ENCODE measurements at places on chromosomes 5 and 9. TPM values are rescaled to one million over a fixed set of nuclear protein-coding genes. Genes with fewer than 3 reads are reported as not detected.
A peak's percentile ranks its signal among the peaks of the same experiment; 100 is the strongest.

Gene SELENOP
- total RNA-seq, result 213 TPM

GRCh38 chr5:38197118-38197517 is 61.2 kb upstream of the EGFLAM start:
- DNase-seq, result no peak
- H3K36me3 ChIP-seq, result no peaks in the 10 kb centered on the region
- no peaks in the 10 kb centered on the region for H3K27me3 ChIP-seq
- H3K27ac ChIP-seq, result no peak overlapping the region

Gene NKD2
- total RNA-seq, result 2.4 TPM

Gene RMRP
- total RNA-seq, result not detected

GRCh38 chr5:80010754-80011392 is 19.8 kb upstream of the MTX3 start:
- DNase-seq, result no peak
- H3K27me3 ChIP-seq, result no peaks in the 10 kb centered on the region
- H3K4me1 ChIP-seq, result no peaks in the 10 kb centered on the region

DNA sequence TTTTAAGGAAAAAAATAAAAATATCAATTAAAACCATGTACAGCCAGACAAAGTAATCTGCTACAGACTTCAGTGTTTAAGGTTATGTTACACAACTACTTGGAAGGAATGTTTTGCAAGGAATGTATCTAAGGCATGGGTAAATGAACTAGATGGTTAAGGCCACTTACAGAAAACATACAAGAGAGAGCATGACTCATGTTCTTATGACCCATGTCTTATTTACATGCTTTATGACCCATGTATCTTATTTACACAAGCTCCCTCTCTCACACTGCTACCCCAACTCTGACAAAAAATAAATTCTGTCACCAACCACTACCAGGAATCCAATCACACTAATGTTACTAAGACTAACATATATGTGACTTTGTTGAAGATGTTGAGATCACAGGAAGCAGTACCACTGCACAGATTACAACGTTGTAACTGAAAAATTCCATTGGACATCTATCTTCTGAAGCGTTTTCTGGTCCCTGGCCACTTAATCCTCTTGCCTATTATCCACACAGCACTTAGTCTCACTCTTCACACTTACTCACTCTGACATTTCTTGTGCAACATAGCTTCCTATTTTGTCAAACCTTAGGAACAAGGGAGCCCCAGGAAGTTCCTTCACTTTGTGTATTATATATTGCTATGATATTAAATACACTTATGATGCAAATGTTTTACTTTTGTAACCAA is 1630.1 kb upstream of the C9orf72 start:
- no peak overlapping the region for H3K27ac ChIP-seq
- no peaks in the 10 kb centered on the region for H3K36me3 ChIP-seq
- H3K27me3 ChIP-seq, result no peaks in the 10 kb centered on the region

Gene SLC6A3
- not detected for total RNA-seq

Gene BARHL1
- total RNA-seq, result not detected

DNA sequence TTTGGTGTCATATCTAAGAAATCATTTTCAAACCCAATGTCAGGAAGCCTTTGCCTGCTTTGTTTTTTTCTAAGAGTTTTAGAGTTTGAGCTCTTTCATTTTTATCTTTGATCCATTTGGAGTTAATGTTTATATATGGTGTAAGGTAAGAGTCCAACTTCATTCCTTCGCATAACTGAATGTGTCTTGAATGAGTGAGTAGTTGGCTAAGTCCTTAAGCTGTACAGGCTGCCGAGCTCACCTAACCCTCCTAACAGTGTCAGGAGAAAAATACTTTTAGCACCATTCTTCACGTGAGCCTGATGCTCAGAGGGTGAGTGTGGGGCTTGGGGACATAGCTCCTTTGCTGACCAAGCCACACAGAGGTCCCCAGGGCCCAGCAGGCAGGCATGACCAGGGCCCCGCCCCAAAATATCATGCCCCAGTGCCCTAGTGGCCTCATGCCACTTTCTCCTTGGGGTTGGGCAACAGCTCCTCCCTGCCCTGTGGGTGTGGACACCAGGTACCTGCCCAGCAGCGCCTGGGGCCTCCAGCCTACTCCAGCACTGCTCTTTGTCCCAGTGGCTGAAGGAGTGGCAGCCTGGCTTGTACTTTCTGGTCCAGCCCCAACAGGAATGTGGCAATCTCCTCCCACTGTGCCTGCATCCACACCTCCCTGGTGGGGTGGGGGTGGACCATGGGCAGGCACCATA is 17.2 kb downstream of the PPARGC1B start:
- H3K27me3 ChIP-seq, result no peaks in the 10 kb centered on the region
- H3K27ac ChIP-seq, result peak overlapping the region; percentile 55
- no peaks in the 10 kb centered on the region for H3K36me3 ChIP-seq
- no peak overlapping the region for H3K4me3 ChIP-seq

GRCh38 chr5:74465724-74466123 is 174.8 kb downstream of the ENC1 start:
- H3K4me1 ChIP-seq, result no peaks in the 10 kb centered on the region
- H3K4me3 ChIP-seq, result no peak overlapping the region
- DNase-seq, result no peak
- H3K27me3 ChIP-seq, result no peaks in the 10 kb centered on the region
- no peaks in the 10 kb centered on the region for H3K36me3 ChIP-seq

DNA sequence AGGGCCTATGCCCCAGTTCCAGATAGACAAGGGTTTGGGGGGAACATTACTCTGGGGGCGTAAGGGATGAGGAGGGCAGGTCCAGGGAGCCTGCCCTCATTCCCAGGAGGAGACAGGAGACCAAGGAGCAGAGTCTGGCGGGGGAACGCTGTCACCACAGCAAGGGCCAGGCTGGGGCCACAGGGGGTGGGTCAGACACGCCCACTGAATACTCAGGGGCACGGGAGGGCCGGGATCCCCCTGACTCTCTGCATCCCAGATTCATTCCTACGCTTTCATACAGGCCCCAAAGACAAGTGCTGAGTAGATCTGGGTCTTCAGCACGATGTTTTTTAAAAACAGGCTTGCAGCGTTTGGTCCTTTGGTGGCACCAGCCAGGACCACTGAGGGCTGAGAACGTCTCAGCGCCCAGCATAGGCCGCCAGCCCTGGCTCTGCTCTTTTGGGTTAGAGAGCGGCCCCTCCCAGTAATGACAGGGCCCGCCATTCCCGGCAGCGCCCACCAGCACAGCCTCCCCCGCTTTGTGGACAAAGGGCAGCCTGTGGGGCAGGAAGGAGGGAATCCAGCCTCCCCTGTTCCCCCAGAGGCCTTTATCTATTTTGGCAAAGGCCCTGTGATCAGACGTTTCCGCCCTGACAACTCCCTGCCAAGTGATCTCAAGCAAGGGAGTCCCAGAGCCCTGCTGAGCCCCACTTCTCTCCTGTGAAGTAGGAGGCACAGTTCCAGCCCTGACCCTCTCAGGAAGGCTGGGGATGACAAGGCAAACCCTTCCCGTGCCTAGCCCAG is 24.9 kb downstream of the NEK6 start:
- H3K27ac ChIP-seq, result peak overlapping the region; percentile 81
- no peak overlapping the region for H3K4me3 ChIP-seq
- no peaks in the 10 kb centered on the region for H3K27me3 ChIP-seq
- peak; percentile 88 for DNase-seq
- H3K4me1 ChIP-seq, result peaks cover 90% of the 10 kb centered on the region
- no peaks in the 10 kb centered on the region for H3K36me3 ChIP-seq

Gene C5orf34
- total RNA-seq, result 0.56 TPM

- H3K4me3 ChIP-seq, result no peak overlapping the region
- DNase-seq, result no peak
- H3K27me3 ChIP-seq, result no peaks in the 10 kb centered on the region
- no peaks in the 10 kb centered on the region for H3K4me1 ChIP-seq
- H3K27ac ChIP-seq, result no peak overlapping the region
- no peaks in the 10 kb centered on the region for H3K36me3 ChIP-seq
Measured at GRCh38 chr5:68653471-68653870, 437.9 kb downstream of the PIK3R1 start.

Gene PCDHGA4
- total RNA-seq, result 5.7 TPM

- H3K4me3 ChIP-seq, result no peak overlapping the region
- DNase-seq, result no peak
Measured at GRCh38 chr9:22030101-22030598, 21.0 kb upstream of the CDKN2B start.

GRCh38 chr5:116411101-116411571 is 163.5 kb downstream of the SEMA6A start:
- no peak overlapping the region for H3K27ac ChIP-seq
- peaks cover 7% of the 10 kb centered on the region for H3K4me1 ChIP-seq
- no peaks in the 10 kb centered on the region for H3K36me3 ChIP-seq
- H3K27me3 ChIP-seq, result no peaks in the 10 kb centered on the region

- no peaks in the 10 kb centered on the region for H3K36me3 ChIP-seq
- no peak for DNase-seq
- no peaks in the 10 kb centered on the region for H3K27me3 ChIP-seq
Measured at GRCh38 chr5:176851871-176852658, 41.7 kb downstream of the UNC5A start.

- no peak overlapping the region for H3K27ac ChIP-seq
- no peak overlapping the region for H3K4me3 ChIP-seq
- DNase-seq, result no peak
- no peaks in the 10 kb centered on the region for H3K4me1 ChIP-seq
- H3K27me3 ChIP-seq, result no peaks in the 10 kb centered on the region
- no peaks in the 10 kb centered on the region for H3K36me3 ChIP-seq
Measured at GRCh38 chr5:115702025-115702424, 76.2 kb upstream of the TMED7 start.

Gene SPAAR
- 3.8 TPM for total RNA-seq

Gene ARL10
- total RNA-seq, result 4.0 TPM

GRCh38 chr5:101942321-101942882 is 353.7 kb downstream of the SLCO4C1 start:
- H3K4me1 ChIP-seq, result no peaks in the 10 kb centered on the region
- no peak overlapping the region for H3K27ac ChIP-seq
- DNase-seq, result no peak
- no peak overlapping the region for H3K4me3 ChIP-seq

Gene TAF11L5
- total RNA-seq, result not detected

DNA sequence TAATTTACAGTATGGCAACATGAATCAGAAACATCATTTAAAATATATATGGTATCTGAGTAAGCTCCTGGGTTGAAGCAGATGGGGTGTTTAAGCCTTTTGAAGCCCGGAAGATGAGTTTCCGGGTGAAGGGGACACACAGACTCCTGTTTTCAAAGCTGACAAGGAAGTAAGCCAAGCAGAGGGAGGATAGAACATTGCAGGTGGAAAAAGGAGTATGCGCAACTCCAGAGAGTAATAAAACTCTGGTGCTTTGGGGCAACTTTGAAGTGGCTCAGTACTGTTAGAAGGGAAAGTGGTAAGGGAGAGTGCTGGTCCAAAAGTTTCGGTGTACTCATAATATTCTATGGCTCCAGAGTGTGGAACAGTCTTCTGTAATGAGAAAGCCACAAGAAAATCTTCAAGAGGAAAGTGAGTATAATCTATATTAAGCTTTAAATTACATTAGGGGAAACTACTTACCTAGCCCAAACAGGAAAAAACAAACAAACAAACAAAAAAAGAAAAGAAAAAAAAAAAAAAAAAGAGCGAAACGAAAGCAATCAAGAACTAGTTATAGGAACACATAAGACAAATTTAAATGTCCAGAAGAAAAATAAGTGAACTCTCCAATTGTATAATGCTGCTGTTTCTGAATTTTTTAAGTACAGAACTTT is 2.3 kb upstream of the ST8SIA4 start:
- peak overlapping the region; percentile 58 for H3K4me3 ChIP-seq
- H3K27ac ChIP-seq, result no peak overlapping the region
- H3K27me3 ChIP-seq, result no peaks in the 10 kb centered on the region
- H3K4me1 ChIP-seq, result peaks cover 9% of the 10 kb centered on the region

DNA sequence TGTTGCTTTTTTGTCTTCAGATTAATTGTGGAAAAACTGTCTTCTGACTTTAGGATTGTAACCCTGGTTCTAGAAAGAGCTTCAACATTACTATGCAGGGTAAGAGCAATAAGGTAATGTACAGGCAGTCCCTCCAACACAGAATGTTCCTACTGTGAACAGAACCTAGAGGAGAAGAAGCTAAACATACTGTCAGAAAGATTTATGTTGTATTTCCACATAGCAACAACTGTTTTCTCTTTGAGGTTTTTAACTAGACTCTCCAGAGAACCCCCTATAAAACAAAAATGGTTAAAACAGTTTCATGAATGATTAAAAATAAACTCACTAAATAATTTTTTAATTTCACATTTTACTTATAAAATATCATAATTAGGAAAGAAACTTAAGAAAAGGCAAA is 64.3 kb upstream of the NAA35 start:
- no peak overlapping the region for H3K27ac ChIP-seq
- no peak for DNase-seq
- no peaks in the 10 kb centered on the region for H3K27me3 ChIP-seq
- no peaks in the 10 kb centered on the region for H3K4me1 ChIP-seq
- H3K36me3 ChIP-seq, result no peaks in the 10 kb centered on the region

GRCh38 chr5:43042176-43042625 is 2.1 kb upstream of the ANXA2R start:
- H3K36me3 ChIP-seq, result no peaks in the 10 kb centered on the region
- peak; percentile 87 for DNase-seq
- H3K4me1 ChIP-seq, result no peaks in the 10 kb centered on the region
- H3K27me3 ChIP-seq, result no peaks in the 10 kb centered on the region

Measured in right atrium auricular region (tissue), 2 donors.